ENCODE measurements at places on chromosomes 5 and 9.

- no peak for DNase-seq
These were observed 2.2 kb upstream of the PBX3 start for GRCh38 chr9:125745018-125745417.

DNA sequence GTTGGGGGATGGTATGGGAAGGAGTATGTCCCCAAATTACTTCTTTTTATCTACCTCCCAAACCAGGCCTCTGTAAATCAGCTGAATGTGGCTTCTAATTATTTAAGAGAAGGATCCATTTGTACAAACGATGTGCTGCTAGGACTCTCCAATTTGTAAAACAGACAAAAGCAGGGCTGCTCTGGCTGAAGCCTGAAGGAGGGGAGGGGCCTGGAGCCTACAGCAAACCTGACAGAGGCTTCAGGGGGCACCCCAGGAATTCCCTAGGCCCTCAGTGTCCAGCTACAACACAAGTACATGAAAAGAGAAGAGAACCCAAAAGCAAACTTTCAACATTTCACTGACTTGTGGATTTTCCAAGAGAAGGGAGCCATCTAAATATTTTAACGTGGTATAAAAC, 939.4 kb upstream of the DMAC1 start:
- DNase-seq: no peak

DNA sequence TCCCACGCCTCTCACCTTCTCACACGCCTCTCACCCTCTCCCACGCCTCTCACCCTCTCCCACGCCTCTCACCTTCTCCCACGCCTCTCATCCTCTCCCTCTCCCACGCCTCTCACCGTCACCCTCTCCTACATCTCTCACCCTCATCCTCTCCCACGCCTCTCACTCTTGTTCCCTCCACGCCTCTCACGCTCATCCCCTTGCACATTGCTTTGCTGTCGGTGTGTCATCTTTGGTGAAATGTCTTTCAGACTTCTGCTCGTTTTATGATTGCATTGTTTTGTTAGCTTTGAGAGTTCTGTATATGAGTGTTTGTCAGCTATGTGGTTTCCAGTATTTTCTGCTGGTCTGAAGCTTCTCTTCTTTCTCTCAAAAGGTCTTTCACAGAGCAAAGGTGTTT, 102.7 kb downstream of the EHMT1 start:
- no peak for DNase-seq

- no peak for DNase-seq
These were observed 95.0 kb downstream of the KCNT1 start for GRCh38 chr9:135796784-135797485.

GRCh38 chr5:82408033-82408432, 129.9 kb upstream of the RPS23 start:
- no peak for DNase-seq

DNA sequence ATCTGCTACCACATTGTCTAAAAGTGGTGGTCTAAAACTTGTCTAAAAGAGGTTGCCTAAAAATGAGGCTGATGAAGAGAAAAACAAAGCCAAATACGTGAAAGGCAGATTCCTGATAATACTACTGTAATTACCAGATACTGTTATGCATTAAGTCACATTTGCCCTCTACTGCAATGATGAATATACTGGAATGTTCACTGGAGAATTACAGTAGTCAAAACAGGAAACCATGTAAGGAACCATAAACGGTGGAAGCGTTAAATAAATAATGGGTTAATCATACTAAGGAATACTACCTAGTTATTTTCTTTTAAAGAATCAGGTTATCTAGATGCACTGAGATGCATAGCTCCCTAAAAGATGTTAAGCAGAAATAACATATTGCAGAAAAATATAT, 201.3 kb downstream of the MCTP1 start:
- DNase-seq: no peak

- no peak for DNase-seq
These were observed 343.6 kb downstream of the CSNK1G3 start for GRCh38 chr5:123855609-123856008.

GRCh38 chr5:135829681-135830383, 4.6 kb upstream of the SLC25A48 start:
- no peak for DNase-seq

GRCh38 chr9:138103111-138103848, 225.7 kb downstream of the CACNA1B start:
- DNase-seq: no peak

DNA sequence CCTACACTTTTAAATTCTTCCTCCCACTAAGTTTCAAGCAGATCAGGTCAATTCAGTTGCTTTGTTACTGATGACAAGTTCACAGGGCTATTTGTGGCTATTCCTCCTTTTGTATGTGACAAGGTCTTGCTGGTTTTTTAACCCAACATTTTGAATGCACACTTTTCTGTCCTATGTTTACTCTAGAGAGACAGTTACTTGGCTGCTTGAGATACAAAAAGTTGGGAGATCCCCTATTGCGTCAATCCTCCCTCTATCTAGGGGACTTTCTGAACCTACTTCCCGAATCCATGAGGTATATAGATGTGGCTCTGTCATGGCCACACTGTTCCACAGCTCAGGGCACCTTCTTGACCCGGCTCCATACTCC, 386.7 kb downstream of the NTRK2 start:
- no peak for DNase-seq

GRCh38 chr9:120892748-120893610, 16.0 kb upstream of the PHF19 start:
- no peak for DNase-seq

DNA sequence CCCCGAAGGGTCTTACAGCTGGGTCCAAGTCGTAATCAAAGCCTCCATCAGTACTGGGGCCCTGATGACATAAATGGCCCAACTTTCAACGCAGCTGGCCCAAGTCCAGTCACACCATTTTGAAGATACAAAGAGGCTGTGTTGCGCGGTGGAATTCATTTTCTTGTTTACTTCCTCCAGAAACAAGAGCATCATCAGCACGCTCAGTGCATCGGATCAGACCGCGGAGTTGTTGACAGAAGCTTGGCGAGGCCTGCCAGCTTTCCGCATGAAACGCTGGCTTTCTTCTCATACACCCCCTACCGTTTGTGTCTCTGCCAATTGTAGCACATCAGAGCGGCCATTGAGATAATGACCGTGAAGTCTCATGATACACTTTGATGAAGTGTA, 101.7 kb upstream of the SPATA31D4 start:
- DNase-seq: peak; percentile 92

DNA sequence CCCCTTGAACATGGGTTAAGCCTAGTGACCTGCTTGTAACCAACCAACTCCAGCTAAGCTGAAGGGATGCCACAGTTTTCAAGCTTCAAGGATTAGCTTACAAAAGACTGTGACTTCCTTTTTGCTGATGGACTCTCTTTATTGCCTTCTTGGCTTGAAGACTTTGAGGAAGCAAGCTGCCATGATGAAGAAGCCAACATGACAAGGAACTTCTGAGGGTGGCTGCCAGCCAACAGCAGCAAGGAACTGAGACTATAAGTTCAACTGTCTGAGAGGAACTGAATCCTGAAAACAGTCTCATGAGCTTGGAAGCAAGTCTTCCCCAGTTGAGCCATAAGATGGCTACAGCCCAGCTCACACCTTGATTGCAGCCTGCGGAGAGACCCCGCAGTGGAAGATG, 116.1 kb upstream of the TAF11L2 start:
- DNase-seq: no peak

GRCh38 chr5:141958113-141958512, at the start of gene PCDH12:
Gene PCDH12 (minus strand): TSS chr5:141958202. CDS start chr5:141957851, 351 bp downstream.
- no peak for DNase-seq

- no peak for DNase-seq
These were observed 109.3 kb downstream of the UGCG start for GRCh38 chr9:112005939-112006338.

- DNase-seq: no peak
These were observed 137.8 kb downstream of the ROR2 start for GRCh38 chr9:91812191-91812590.

- DNase-seq: no peak
These were observed 143.0 kb downstream of the FGF1 start for GRCh38 chr5:142542906-142543305.

GRCh38 chr5:135040034-135040332, 6.0 kb upstream of the PITX1 start:
- no peak for DNase-seq

GRCh38 chr5:158658446-158659230, 441.1 kb downstream of the EBF1 start:
- no peak for DNase-seq

DNA sequence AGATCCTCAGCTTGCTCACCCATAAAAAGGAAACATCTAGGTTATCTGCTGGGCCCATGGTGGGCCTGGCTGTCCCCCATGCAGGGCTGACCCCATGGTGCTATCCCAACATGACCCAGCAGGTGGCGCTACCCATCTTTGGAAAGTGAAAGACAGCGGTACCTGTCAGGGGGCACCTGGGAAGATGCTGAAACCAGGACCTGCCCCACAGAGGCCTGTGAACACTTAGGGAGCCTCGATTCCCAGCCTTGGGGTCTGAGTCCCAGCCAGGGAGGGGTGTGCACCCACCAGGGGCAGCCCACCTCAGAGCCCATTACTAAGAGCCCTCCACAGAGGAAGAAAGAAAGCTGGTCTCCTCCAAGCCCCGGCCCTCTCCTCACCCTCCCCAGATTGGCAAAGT, 46.6 kb upstream of the IPPK start:
- DNase-seq: no peak

DNA sequence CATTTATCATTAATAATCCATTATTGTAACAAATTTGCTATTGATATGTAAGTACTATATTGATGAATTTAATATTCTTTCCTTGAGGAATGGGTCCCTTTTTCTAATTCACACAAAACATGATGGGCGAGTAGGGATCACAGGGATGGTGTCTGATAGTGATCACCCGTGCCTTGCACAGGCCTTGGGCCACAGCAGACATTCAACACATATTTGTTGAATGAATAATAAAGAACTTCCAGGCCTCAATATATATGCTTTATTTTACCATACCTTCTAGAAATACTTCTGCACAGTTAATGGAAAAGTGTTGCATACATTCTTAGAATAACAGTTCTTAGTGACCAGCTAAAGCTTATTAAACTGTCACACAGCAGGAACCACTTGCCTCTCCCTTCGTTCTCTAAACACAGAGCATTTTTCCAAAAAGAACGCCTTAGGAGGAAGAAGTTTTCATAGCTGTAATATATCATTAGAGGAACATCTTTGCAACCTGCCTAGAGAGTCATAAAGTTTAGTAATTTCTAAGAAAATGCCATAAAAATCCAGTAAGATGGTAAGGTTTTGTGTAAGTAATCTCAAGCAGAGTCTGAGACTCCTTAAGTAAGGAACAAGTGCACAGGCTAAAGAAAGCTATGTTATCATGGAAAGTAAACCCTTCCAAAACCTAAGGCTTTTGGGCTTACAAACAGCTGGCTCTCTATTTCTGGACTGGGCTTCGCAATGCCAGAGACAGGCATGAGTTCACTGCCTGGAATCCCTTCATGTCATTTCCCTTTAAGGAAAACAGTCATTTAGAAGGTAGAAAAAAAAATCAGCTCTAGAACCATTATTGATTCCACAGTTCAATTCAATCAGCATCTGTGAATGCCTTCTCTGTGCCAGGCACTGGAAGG, 17.7 kb downstream of the TTLL11 start:
- no peak for DNase-seq

DNA sequence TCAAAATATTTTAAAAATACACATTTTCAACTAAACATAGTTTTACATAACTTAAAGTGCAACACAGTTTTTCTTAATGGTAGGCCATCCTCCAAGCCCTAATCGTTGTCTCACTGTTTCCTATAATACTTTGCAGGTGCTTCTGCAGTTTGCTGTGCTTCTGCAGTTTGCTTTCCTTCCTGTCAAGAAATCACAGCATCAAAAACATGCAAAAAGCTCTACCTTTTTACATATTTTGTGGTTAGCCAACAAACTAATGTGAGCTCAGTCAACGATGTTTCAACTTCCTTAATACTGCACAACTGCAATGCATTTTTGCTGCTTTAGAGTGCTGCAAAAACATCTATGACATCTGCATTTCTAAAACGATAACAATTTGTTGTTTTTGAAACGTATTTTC, 25.2 kb downstream of the EMB start:
- DNase-seq: no peak

- DNase-seq: no peak
These were observed 216.0 kb downstream of the KDM4C start for GRCh38 chr9:6973762-6974161.

GRCh38 chr9:127314911-127315310, 50.3 kb downstream of the GARNL3 start:
- DNase-seq: no peak

GRCh38 chr9:106420511-106420944, 442.4 kb upstream of the ZNF462 start:
- no peak for DNase-seq

- DNase-seq: no peak
These were observed 52.7 kb upstream of the NR5A1 start for GRCh38 chr9:124559871-124560270.

DNA sequence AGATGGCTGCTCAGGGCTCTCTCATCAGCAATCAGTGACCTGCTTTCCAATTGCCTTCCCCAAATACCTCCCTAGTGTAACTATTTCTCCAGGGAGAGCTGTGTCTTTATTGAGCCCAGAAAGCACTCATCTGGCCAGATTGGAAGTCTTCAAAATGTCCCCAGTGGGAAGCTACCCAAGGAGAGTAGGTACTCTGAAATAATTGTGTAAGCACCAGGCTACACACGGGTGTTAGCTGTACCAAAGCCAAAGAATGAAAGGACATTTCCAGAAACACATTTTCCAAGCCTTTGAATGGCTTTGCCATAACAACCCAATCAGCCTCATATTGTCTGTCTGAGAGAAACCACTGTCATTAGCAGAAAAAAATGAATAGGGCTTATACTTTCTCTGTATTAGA, 318.8 kb downstream of the FAM170A start:
- no peak for DNase-seq

- DNase-seq: no peak
These were observed 19.9 kb upstream of the DOLPP1 start for GRCh38 chr9:129060991-129061390.

DNA sequence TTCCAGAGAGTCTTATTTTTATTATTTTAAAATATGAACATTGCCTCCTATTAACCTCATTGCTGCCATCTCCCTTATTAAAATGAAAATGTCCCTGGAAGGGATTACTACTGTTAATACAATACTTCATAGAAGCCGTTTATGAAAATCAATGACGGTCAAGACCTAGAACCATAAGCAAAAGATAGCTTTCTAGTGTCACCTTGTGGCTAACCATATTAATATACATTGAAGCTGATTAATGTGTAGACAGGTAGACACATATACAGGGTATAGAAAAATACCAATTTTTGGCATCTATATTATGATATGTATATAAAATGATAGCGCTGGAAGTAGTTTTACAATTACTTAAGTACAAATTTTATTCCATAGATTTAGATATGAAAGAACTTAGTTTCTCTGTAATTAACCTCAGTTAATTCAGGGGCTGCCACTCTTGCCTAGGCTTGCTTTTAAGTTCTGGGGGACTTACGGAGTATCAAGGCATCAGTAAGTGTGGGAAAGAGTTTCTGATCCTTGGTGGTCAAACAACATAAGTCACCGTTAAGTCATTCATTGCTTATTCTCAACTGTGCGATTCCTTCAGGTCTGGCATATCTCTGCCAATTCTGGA, 2.5 kb upstream of the YTHDC2 start:
- DNase-seq: no peak

- no peak for DNase-seq
These were observed 379.8 kb downstream of the SPOCK1 start for GRCh38 chr5:137119321-137119720.

GRCh38 chr9:25461416-25461815, 216.8 kb downstream of the TUSC1 start:
- no peak for DNase-seq

GRCh38 chr5:138444078-138444773, 5.4 kb downstream of the REEP2 start:
- DNase-seq: no peak

GRCh38 chr5:60916646-60917045, 28.2 kb downstream of the ERCC8 start:
- DNase-seq: no peak

GRCh38 chr5:62375627-62376026, 28.1 kb downstream of the DIMT1 start:
- no peak for DNase-seq
